Activated CD4-positive, alpha-beta T cell treated with anti-CD3 and anti-CD28 coated beads, Interleukin-2, amount 10 ng/mL, durations not matched to agents 24 days and 14 days (primary cell): ENCODE measurements at places on chromosomes 11 and 22. TPM values are rescaled to one million over a fixed set of nuclear protein-coding genes. Genes with fewer than 3 reads are reported as not detected.

Gene LMNTD2
- total RNA-seq: 0.47 and 1.1 TPM in 2 replicates

Gene ELFN2
- 0.07 and 0.09 TPM in 2 replicates for total RNA-seq

Gene IRAG1
- not detected in 2 replicates for total RNA-seq

Gene OR51B2
- not detected in 2 replicates for total RNA-seq

Gene MS4A1
- total RNA-seq: not detected in 2 replicates

Gene NXPE1
- not detected in 2 replicates for total RNA-seq

Gene SLC5A1
- total RNA-seq: not detected in 2 replicates

Gene TXN2
- total RNA-seq: 96.5 and 98.7 TPM in 2 replicates

Gene JHY
- 0.95 and 1.1 TPM in 2 replicates for total RNA-seq

Gene C11orf42
- not detected in 2 replicates for total RNA-seq

Gene MPPED2
- not detected in 2 replicates for total RNA-seq

Gene KCNK4
- 0.23 and 0.24 TPM in 2 replicates for total RNA-seq

Gene MS4A6E
- total RNA-seq: not detected in 2 replicates

Gene GNG3
- total RNA-seq: 0.24 TPM in 1 of 2 replicates, not detected in the other

Gene TRMU
- total RNA-seq: 79.9 and 84.4 TPM in 2 replicates

Gene GLB1L2
- total RNA-seq: 10.2 and 11.2 TPM in 2 replicates

GRCh38 chr11:90722552-90723190 lies 499.8 kb upstream of the CHORDC1 start:
- no peak for DNase-seq

- DNase-seq: no peak
These were observed 158.2 kb downstream of the BUD13 start for GRCh38 chr11:116614306-116615210.

- DNase-seq: no peak
These were observed 369 bp downstream of the XRRA1 start for GRCh38 chr11:74948546-74948897.

GRCh38 chr11:75780888-75781287 lies 12.3 kb downstream of the DGAT2 start:
- DNase-seq: no peak

GRCh38 chr22:45877036-45877380 lies 100.0 kb downstream of the WNT7B start:
- DNase-seq: no peak

GRCh38 chr11:63641727-63642126 lies 27.5 kb upstream of the PLAAT3 start:
- no peak for DNase-seq

GRCh38 chr11:94593030-94593429 lies 25.9 kb downstream of the PIWIL4 start:
- DNase-seq: no peak

DNA sequence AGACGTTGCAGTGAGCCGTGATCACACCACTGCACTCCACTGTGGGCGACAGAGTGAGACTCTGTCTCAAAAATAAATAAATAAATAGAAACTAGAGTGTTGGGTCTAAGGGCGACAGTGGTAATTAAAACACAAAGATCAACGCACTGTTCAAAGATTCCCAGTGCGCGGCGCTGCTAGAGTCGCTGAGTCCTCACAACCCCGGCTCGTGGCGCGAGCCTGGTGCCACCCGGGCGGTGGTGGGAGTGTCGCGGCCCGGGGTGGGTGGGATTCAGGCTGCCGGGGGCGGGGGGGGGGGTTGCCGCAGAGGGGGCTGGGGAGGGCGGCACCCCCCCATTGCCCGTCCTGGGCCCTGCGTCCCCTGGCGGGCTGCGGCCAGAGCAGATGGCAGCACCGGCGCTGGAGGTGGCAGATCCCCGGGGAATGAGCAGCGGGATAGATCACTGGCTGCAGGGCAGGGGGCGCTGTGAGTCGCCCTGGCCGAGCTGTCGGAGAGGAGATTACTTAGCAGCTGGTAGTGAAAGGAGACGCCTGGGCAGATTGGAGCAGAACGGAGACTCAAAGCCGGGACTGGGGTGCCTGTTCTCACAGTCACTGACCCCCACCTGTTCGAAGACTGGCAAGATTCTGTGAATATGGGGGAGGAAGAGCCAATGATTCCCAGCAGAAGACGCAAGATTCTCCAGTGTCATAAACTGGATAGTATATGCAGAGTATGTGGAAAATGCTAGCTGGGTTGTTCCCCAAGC lies 30.2 kb upstream of the APOBEC3A start:
- peak; percentile 85 for DNase-seq

GRCh38 chr22:37121887-37122591 lies 12.5 kb upstream of the TMPRSS6 start:
- peak; percentile 98 for DNase-seq

DNA sequence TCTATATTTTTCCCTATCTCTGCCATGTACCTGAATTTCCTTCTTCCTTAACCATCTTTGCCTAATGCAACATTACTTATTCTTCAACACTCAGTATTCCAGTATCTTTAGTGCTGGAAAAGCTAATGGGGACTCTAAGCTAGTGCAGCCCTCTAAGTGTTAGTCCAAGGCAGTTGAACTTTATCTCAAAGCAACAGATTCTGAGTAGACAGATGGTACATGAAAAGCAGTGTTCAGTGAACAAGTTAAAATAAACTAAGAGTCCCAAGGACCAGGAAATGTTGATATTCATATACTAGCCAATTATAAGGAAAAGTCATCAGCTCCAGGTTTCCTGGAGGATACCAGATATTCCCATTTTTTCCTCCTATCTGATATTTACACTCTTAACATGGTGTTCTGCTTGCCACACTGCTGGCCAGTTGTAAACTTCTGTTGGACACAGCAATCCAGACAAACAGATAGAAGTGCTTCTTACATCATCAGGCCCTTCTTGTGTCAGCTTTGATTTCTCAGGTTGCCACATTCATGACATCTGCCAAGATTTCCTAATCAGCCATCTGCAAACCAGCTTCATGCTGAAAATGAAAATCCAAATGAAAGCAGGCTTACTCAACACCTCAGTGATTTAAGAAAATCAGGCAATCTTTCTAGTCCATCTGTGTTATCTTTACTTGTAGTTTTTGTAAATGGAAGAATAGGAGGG lies 255.9 kb upstream of the POU2AF2 start:
- DNase-seq: no peak

GRCh38 chr11:23023319-23023718 lies 163.0 kb upstream of the CCDC179 start:
- DNase-seq: no peak

DNA sequence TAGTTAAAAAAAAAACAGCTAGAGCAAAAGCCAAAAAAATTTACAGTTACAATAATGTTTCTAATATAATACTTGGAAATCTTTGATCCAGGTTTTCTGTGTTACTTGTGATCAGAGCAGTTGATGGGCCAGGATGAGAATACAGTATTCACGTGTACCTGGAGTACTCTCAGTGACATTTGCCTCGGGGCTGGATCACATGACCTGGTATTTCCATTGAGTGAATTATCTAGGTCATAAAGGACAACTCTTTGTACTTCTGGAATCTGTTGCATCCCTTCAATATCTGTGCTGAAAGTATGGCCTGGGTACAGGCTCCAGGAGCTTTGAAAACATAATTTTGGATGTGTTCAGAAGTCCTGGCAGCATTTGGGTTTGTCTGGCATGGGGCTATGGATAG lies 93.5 kb downstream of the GRAMD1B start:
- no peak for DNase-seq

DNA sequence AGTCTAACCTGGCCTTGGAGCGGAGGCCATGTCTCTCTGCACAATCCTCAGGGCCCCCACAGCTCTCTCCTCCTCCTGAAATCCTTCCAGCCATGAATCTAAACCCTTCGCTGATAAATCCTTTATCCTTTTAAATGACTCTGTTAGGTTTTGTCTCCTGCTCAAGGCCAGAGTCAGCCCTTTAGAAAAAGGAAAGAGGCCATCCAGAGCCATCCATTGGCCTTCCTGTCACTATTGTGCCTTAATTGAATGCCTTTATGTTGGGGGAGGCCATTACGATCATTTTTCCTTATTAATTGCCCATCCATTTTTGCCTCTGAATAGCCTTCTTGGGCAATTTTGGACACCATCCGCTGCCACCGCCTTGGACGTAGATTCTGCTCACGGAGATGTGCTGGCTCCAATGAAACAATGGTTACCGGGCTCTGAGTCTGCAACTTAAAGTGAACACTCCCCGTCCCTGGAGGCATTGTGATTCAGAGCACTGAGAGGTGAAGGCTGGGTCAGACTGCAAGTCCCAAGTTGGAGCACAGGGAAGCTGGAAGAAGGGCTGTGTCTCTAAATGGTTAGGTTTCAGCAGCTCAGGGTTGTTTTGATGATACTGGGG lies 213.0 kb upstream of the E2F8 start:
- DNase-seq: no peak

- peak; percentile 77 for DNase-seq
These were observed 2.3 kb upstream of the ANKRD13D start for GRCh38 chr11:67286621-67287333.

DNA sequence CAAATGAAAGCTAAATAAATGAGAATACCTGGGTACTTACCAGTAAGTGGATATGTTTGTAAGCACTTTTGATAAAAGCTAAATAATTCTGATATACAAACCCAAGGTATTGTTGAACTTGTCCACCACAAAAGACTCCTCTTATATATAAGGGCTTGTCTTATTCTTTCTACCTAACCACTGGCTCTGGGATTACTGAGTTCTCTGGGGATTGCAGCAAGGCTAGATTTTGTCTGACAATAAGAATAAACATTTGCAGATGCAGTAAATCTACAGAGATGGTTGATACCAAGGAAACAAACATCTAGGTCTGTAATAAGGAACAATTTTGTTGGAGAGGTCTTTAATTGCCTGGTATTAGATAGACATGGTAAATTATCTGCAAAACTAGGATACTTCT lies at the start of gene OR51A4:
Gene OR51A4, minus strand, starts transcription at position 101 of the 400 bp plus-strand sequence. CDS start 505 bp downstream, outside the sequence.
- no peak for DNase-seq

DNA sequence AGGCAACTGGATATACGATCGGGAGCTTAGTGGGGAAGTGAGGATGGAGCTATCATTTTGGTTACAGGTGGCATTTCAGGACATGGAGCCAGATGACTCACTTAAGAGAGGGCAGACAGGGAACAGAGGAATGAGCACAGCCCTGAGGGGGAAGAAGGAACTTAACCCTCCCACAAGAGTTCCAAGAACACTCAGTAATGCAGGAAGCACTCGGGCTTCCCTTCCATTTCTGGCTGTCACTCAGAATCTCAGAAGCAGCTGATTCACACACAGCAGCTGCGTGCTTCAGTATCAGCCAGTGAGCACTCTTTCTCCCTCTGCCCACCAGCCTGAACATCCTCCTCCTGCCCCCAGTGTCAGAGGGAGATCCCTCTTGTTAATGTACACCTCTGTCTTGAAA lies 34.8 kb downstream of the EFCAB6 start:
- DNase-seq: peak; percentile 32

- DNase-seq: no peak
These were observed 708.1 kb downstream of the NTM start for GRCh38 chr11:132078264-132079076.

- no peak for DNase-seq
These were observed 35.4 kb downstream of the C22orf42 start for GRCh38 chr22:32123657-32124056.

DNA sequence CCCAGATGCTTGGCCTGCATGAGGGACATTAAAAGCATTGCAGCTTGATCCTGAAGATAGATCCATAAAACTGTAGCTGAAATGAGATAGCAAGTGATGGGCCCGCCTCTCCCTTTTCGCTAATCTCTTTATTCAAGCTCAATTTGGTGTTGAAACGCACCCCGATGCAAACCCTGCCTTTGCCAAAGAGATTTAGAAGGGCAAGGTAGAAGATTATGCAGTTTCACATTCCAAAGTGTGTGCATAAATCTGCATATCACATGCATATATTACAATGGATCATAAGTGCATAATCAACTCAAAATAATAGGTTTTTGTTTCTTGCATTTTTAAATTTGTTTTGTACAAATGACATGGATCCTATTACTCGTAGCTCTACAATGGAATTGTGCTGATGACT lies 80.1 kb upstream of the SHANK2 start:
- DNase-seq: no peak

DNA sequence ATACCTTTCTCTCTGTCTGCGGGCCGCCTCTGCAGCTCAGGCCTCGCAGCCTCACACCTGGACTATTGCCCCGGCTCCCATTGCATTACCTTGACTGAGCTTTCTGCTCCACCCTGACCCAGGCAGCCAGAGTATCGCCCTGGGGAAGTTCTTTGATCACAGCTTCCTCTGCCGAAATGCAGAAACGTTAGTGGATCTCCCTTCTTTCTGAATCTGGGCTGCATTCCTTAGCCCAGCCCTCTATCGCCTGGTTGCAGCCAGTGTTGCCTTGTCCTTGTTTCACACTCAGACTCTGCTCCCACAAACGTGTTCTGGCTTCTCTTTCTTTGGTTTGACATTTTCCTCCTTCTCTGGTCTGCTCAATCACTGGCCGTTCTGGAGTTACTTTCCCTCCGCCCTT lies 195.7 kb downstream of the ADAMTS15 start:
- no peak for DNase-seq

- no peak for DNase-seq
These were observed 48.3 kb downstream of the RPUSD4 start for GRCh38 chr11:126163074-126163700.

DNA sequence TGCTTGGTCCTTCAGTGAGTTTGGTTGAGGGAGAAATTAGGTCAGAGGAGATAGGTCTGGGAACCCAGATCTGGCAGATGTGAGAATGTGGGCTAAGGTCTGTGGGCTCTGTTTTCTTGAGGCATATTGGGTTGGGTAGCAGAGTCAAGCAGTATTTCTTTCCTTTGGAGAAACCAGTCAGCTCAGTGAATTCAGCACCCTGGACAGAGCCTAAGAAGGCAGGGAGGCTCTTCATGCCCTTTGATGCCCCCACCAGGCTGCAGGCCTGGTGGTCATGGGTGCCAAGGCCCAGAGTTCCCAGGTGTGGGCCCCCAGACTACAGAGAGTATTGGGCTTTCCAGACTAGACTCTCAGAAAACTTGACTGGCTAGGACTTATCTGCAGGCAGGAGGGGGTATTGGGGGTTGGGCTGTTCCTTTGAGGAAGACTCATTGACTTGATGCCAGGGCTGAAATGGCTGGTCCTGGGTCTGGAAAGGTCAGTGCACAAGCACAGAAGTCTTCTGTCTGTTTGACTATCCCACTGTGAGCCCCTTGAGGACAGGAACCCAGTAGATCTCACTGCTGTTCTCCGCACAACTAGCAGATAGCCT lies 45.3 kb upstream of the NECTIN1 start:
- peak; percentile 74 for DNase-seq

DNA sequence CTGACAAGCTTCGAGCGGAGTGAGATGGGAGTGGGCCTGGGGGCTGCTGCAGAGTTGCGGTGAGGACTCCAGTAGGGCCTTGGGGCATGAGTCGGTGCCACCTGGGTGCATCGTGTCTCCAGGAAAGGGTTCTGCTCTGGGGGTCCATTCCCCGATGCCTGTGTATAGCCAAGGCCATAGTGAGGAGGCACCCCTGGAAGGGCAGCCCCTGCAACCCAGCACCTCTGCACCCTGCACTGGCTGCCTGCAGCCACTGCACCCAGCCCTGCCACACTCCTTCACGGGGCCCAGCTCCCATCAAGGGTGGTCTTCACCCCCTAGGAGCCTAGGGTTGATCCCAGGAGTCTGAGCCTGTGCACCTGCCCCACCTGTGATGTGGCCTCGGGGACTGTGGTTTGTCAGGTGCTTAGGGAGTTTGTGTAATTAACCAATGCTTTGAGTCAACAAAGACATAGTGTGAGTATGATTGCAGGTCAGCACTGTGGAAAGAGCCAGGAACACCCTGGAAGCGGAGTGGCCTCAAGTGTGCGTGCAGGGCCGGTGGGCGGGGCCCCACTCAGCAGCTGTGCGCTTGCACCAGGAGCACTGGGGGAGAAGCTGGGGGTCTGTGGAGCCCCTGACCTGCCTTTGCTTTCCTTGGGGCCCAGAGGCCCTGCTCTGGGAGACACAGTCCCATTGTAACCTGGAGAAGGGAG lies 1299.3 kb downstream of the BRD1 start:
- DNase-seq: no peak

- DNase-seq: peak; percentile 77
These were observed 60.6 kb downstream of the FAM83F start for GRCh38 chr22:40055143-40055883.
